ENCODE measurements at places on chromosomes 12 and 14.

- no peak for DNase-seq
Measured at GRCh38 chr14:79483477-79484388, 727.6 kb downstream of the DIO2 start.

DNA sequence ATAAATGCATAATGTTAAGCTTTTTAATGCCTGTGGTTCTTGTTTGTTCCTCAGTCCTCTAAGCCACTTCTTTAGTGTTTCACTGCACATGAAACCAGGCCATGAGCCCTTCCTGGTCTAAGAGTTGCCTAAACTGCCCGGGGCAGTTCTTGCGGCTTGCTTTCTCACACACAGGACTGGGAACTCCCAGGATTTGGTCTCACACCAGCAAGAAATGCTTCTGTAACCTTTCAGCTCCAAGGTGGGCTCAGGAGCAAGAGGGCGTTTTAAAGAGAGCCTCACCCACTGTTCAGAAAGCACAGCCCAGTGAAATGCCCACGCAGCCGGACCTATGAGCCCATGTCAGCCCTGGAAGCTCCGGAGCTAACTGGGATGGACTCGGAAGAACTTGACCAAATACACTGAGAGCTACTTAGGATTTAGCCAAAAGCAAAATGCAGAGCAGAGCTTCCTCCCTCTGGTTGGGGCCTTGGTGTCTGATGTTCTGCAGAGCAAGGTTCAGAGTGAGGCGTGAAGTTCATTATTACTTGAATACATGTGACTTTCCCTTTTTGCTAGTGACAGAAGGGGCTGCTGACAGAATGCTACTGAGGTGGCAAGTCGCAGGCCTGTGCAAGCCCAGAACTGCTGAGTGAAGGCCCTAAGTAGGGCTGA is 23.4 kb downstream of the SLC25A29 start:
- DNase-seq, result no peak

DNA sequence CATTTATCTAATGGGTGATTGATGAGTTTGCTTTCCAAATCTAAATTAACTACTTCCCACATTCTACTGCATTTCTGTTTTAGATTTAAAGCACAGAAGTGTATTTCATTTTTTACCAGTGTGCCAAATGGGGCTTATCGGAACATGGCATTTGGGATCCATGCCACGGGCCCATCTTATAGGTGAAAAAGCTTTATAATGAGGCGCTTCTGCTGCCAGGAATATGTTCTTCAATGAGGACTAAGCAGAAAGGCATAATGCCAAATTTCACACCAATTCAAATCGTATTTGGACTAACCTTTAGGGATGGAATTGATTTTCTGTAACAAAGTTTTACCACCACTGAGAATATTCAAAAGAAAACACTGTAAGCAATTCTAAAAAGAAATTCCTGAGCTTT is 803.5 kb upstream of the FLRT2 start:
- no peak for DNase-seq

GRCh38 chr14:60951776-60952435 is 29.0 kb downstream of the TRMT5 start:
- DNase-seq, result no peak

DNA sequence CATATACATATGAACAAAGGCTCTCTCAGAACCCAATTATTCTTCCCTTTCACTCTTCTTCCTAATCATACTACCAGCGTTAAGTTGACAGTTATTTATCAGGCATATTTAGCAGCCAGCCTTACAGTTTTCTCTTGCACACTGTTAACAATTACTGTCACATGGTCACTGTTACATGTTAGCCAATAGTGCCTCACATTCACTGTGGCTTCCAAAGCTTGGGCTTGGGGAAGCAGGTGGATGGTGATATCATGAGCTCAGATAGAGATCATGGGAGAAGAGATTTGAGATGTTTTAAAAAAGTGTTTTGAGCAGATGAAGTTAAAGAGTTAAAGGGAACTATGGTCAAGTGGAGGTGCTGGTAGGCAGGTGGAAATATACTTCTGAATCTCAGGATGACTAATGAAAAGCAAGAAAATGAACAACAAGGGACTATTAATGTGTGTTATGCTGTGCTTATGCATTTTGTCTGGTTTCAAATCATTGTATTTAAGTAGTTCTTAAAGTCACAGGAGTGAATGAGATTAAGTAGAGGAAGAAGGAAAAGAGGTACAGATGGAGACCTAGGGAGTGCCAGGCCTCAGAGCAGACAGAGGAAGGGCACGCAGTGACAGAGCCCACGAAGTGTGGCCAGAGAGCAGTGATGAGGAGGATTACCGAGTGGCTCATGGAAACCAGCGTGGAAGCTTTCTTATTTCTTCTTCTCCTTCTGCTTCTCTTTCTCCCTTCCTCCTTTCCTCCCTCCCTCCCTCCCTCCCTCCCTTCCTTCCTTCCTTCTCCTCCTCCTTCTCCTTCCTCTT is 39.6 kb downstream of the BICD1 start:
- no peak for DNase-seq

DNA sequence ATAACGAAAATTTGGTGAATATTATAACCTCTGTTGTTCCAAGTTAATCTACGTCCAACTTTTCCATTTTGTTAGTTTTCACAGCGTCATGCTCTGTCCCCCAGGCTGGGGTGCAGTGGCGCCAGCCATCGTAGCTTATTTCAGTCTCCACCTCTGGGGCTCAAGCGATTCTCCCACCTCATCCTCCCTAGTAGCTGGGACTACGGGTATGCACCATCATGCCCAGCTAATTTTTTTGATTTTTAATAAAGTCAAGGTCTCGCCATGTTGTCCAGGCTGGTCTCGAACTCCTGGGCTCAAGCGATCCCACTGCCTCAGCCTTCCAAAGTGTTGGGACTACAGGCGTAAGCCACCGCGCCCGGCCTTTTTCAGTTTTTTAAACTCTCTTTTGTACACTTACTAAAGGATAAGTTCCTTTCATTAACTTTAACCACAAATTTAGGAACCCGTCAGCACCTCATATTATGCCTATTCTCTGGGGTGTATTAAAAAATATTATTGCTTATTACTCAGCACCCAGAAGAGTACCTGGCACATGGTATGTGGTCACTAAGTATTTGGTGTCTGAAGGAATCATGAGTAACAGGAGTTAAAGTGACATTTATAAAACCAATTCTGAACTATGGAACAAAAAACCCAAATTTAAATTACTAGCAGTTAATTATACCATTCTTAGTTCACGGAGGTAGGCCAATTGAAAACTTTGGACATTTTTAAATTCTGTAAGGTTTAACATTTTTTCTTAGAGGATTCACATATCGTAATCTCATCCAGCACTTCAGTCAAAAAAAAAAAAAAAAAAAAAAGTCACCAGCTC is 925 bp upstream of the MIPOL1 start:
- no peak for DNase-seq

GRCh38 chr12:549476-550082 is 89.8 kb downstream of the B4GALNT3 start:
- DNase-seq, result no peak

DNA sequence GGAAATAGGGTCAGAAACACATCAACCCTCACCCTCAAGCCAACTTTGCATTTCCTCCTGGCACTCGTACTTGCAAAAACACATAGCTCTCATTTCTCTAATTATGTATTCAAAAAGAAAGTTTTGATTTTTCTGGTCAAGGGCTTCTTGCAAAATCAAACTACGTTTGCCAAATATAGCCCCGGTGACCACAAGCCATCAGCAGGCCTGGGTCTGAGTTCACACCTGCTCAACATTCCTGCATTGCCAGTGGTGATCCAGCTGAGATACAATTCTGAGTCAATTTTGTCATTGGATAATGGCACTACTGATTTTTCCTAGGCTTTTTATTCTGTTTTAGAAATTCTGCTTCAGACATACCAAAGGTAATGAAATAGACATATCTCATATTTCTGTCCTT is 10.7 kb upstream of the BHLHE41 start:
- no peak for DNase-seq

DNA sequence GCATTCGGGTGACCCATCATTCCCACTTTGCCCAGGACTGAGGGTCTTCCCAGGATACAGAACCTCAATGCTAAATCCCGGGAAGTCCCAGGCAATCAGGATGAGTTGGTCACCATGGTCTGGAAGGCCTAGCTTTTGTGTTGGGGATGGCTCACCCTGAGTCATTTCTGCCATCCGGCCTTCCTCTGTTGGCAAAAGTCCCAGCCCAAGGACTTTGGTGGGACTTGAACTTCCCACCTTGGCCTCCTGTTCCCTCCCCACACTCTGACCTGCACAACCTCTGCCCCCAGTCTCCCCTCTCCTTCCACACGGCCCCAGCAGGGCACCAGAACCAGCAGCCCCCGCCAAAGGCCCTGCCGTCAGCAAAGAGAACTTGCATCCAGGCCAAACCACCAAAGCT is 24.6 kb upstream of the NCOR2 start:
- DNase-seq, result no peak

Measured in activated CD4-positive, CD25-positive, alpha-beta regulatory T cell treated with anti-CD3 and anti-CD28 coated beads, Interleukin-2, amount 50 U/mL, for 72 hours (primary cell).